T-cell (primary cell): ENCODE measurements at places on chromosomes 16 and 17.

GRCh38 chr16:66440970-66441369 is 13.9 kb downstream of the BEAN1 start:
- no peak overlapping the region for H3K4me3 ChIP-seq
- H3K36me3 ChIP-seq: no peaks in the 10 kb centered on the region
- H3K27ac ChIP-seq: no peak overlapping the region
- H3K4me1 ChIP-seq: no peaks in the 10 kb centered on the region
- H3K27me3 ChIP-seq: no peaks in the 10 kb centered on the region

- H3K36me3 ChIP-seq: no peaks in the 10 kb centered on the region
- no peak overlapping the region for H3K27ac ChIP-seq
- no peak for DNase-seq
- H3K27me3 ChIP-seq: no peaks in the 10 kb centered on the region
These were observed 1.4 kb upstream of the SLC5A11 start for GRCh38 chr16:24844101-24845030.

- no peak overlapping the region for H3K4me3 ChIP-seq
- no peak for DNase-seq
These were observed 55.2 kb upstream of the GOT2 start for GRCh38 chr16:58789351-58789750.

DNA sequence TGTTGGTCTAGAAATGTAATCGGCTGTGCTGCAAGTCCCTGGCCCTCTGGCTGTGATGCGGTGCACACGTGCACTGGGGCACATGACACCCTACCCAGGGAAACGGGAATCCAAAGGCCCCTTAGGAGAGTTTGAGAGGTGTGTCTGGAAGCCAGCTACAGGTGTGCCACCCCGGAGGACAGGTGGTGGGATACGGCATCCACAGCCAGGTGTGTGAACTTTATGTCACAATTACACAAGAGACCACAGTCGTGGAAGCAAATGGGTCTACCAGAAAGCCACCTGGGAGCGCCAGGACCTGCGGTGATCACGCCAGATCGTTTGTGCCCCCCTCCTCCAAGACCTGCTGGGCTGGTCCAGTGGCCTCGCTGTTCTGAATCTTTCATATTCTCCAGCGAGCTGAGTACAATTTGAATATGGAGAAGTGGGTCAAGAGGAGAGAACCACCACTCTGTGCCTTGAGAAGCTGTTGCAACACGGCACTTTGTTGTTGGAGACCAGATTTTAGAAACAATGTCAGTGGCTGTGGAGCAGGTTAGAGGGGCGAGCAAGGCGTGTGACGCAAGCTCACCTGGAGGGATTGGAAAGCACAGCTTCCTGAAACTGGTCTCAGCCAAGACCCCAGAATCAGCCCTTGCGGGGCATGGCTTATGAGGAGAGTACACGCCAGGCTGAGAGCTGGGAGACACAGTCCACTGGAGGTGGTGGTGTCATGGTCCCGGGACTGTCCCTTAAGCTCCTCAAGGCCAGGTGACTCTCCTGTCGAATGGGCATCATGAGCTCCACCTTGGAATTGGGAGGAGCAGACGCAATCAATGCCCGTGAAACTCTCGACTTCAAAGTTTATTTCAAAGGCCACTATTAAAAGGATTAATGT is 37.4 kb downstream of the COX4I1 start:
- DNase-seq: no peak
- H3K4me1 ChIP-seq: no peaks in the 10 kb centered on the region
- no peaks in the 10 kb centered on the region for H3K36me3 ChIP-seq
- peaks cover 74% of the 10 kb centered on the region for H3K27me3 ChIP-seq
- no peak overlapping the region for H3K27ac ChIP-seq
